HTR-8/SVneo (cell line): ENCODE measurements at places on chromosomes 1 and 21.

DNA sequence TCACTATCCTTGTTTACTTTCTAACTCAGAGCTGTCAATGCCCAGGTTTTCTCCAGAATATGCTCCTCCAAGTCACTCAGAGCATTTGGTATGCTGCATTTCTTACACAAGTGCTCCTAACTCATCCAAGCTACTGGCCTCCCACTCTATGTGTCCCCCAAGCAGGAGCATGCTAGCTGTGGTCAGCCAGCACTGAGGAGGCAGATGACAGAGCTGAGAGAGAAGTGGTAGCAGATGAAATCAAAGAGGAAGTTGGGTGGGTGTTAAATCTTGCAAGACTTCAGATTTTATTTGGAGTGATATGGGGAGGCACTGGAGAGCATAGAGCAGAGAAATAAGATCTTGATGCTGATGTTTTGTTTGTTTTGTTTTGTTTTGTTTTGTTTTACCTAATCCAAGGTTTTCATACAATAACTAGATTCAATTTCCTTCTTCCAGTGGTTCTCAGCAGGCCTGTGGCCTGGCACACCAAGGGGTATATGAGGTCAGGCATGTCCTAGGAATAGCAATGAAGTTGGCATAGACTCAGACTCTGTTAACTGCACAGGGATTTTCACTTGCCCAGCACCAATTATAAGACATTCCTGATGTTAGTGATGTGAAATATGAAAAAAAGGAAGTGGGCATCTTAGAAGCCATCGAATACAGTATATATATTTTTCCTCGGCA lies 3.1 kb upstream of the PGBD5 start:
- no peak for DNase-seq

GRCh38 chr1:227728059-227728891 lies 6.8 kb downstream of the JMJD4 start:
- peak; percentile 84 for DNase-seq

GRCh38 chr1:156627313-156627880 lies 8.2 kb downstream of the HAPLN2 start:
- DNase-seq: peak; percentile 40

DNA sequence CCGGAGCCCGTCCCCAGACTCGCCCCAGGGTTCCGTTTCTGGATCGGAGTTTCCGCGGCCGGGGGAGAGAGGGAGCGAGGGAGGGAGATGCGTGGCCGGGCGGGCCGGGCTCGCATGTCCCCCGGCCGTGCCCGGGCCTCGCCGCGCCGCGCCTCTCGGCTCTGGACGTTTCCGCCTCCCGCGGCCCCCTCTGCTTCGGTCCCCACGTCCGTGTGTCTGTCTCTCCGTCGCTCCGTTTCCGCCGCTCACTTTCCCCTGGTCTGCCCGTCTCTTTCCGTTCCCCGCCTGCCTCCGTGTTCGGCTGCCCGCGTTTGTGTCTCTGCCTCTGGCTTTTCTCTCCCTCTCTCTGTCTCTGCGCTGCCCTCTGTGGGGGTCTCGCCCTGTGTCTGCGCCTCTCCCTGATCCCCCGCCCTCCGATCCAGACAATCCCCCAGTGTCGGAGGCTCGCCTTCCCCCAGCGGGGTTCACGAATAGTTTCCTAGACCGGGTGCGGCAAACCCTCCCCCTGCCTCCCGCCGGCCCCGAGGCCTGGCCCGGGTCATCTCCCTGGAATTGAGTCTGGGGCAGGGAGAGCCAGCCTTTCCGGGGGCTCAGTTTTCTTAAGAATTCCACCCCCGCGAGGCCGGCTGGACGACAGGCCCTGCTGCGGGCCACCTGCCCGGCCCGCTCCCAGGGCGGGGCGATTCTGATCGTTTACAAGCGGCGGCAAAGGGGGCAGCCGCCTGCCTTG lies 735 bp downstream of the NBL1 start:
- DNase-seq: no peak

GRCh38 chr1:29912425-29912824 lies 676.1 kb downstream of the PTPRU start:
- DNase-seq: no peak

DNA sequence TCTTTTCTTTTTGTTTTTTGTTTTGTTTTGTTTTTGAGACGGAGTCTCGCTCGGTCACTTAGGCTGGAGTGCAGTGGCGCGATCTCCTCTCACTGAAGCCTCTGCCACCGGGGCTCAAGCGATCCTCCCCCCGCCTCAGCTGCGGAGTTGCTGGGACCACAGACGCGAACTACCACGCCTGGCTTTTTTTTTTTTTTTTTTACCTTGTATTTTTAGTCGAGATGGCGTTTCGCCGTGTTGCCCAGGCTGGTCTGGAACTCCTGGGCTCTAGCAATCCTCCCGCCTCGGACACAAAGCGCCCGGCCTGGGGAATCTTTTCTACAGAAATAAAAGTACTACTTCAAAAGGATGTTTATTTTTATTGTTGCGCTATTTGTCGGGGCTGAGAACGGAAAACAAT lies 1.1 kb upstream of the SETDB1 start:
- DNase-seq: no peak

DNA sequence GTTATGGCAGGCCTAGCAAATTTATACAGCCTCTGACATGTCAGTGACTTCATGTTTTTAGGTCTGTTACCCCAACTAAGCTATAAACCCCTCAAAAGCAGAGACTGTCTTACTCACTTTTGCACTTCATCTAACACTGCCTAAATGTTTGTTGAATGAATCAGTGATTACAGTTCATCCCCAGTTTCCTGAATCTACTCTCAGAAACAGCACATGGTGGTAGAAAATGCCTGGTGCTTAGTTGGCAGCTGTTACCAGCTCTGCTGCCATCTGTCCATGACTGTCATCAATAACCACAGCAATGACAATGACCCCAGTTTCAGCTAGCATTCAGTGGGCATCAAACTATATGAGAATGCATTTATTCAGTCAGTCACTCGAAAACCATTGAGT lies 110.5 kb upstream of the SERBP1 start:
- DNase-seq: no peak

DNA sequence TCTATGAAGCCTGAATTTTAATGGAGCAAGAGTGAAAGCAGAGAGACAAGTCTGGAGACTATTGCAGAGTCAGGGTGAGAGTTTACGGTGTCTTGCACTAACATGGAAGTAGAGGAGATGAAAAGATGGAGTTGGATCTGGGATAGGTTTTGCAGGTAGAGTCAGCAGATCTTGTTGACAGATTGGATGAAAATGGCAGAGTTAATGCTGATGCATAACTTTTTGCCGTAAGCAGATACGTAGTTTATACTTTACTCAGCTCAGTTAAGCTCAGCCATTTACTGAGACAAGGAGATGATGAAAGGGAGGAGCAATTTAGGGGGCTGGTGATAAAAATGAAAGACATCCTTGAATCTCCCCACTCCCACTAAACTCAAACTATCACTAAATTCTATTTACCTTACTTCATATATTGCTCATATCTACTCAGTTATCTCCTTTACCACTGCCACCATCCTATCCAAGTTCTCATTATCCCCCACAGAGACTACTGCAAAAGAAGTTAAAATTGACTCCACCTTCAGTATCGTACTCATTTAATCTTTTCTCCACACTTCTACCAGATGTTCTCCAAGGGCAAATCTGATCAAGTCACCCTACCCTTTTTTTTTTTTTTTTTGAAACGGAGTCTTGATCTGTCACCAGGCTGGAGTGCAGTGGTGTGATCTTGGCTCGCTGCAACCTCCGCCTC lies 13.8 kb downstream of the C1orf185 start:
- DNase-seq: no peak

- no peak for DNase-seq
Observed at GRCh38 chr21:37264808-37265207, 2.3 kb downstream of the VPS26C start.

- no peak for DNase-seq
Observed at GRCh38 chr1:34617321-34618118, 137.3 kb upstream of the GJB5 start.

DNA sequence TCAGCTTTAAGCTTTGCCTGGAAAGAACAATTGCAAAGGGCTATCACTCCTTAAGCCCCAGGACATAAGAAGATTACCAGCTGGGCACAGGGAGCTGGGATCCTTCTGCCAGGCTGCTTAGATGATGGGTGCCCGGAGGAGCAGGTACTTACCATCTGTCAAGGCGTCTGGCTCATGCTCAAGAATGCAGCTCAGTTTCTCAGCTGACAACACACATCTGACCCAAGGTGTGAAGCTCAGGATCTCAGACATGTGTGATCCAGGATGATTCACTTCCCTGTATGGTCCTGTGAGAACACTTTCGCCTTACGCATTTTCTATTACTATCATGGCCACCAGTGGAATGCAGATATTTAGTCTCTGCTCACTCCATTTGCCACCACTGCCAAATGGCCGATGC lies 14.7 kb upstream of the DISC1 start:
- DNase-seq: no peak

- DNase-seq: no peak
Observed at GRCh38 chr1:168341483-168341975, 60.9 kb downstream of the TBX19 start.

DNA sequence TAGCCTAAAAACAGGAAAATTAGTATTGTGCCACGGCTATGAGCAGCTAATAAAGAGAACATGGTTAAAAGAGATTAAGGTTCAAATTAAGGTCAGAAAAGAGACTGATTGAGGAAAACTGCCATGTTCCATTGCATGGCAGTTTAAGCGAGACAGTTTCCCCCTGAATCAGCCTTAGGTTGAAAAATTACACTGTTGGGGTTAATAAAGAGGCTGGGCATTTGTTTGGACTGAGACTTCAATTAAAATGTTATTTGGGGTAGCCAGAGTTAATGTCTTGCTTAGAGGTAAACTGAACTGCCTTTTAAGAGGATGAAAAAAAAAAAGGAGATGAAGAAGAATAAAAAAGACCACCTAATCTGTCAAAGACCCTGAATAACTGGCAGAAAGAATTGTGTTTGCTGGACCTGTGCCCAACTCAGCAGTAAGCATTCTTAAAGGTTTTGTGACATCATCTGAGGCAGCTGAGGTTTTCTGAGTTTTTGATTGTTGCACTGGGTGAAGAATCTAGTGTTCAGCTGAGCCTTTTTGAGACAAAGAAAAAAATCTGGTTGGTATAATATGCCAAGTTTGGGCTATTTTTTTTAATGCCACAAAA lies 17.7 kb upstream of the PROX1 start:
- DNase-seq: no peak

DNA sequence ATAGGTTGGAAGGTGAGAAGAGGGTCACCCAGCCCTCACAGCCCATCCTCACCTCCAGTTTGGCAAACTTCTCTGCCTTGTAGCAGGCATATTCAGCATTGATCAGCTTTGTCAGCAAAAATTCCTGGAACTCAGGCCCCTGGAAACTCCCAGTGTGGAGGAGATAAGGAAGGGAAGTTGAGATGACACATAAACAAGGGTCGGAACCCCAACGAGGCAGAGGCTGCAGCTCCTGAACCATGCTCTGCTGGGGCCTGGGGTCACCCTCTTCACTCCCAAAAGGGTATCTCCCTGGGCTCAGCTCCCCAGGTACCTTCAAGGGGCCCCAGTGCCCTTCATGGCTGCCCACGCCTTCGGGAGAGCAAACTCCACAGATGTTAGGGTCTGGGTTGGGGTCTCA lies 60.4 kb downstream of the RAP1GAP start:
- no peak for DNase-seq

- no peak for DNase-seq
Observed at GRCh38 chr1:23177438-23178380, 9.1 kb upstream of the LUZP1 start.

GRCh38 chr21:36207577-36208320 lies 51.1 kb downstream of the DOP1B start:
- peak; percentile 32 for DNase-seq

DNA sequence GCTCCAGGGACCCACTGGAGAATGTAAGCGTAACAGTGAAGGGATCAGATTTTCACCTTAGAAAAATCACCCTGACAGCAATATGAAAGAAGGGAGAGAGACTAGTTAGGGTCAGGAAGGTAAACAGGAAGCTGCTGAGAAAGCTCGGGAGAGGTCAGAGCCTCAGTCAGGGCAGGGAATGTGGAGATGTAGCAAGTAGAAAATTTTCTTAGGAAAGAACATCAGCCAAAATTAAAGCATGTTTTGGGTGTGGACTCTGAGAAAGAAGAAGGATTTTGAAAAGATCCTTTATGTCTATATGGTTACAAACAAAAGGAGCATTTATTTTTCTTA lies 16.7 kb upstream of the ERICH3 start:
- DNase-seq: no peak

GRCh38 chr1:3981261-3981660 lies 81.2 kb upstream of the C1orf174 start:
- DNase-seq: no peak

- DNase-seq: no peak
Observed at GRCh38 chr21:37257511-37257966, 9.6 kb downstream of the VPS26C start.

DNA sequence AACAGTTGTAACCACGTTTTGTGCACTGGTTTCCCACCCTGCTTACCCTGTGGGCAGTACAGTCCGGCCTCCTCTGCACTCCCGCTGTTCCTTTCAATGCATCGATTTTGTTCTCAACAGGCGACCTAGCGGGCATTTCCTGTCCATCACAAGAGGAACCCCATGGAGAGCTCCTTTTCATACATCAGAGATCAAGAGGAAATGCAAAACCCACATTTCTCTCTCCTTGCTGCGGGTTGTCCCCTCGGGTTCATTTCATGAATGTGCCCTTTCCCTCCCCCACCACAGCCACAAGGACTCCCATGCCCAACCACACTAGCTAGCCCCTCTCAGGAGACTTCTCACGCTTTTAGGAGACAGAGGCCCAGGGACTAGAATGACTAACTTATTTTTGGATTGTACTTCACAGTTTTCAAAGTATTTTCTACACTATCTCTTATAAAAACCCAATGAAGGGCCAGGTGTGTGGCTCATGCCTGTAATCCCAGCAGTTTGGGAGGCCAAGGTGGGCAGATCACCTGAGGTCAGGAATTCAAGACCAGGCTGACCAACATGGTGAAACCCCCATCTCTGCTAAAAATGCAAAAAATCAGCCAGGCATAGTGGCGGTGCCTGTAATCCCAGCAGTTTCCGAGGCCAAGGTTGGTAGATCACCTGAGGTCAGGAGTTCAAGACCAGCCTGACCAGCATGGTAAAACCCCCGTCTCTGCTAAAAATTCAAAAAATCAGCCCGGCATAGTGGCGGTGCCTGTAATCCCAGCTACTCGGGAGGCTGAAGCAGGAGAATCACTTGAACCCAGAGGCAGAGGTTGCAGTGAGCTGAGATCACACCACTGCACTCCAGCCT lies 18.4 kb downstream of the ATP1A4 start:
- no peak for DNase-seq

- no peak for DNase-seq
Observed at GRCh38 chr1:237868817-237869600, 21.7 kb downstream of the ZP4 start.
